Skeletal muscle cell (primary cell): ENCODE measurements at places on chromosomes 7 and 10.

- no peak for DNase-seq
Observed at GRCh38 chr7:879093-879492, 2.7 kb downstream of the GET4 start.

GRCh38 chr10:98467506-98468318 lies 21.0 kb upstream of the HPS1 start:
- peak; percentile 41 for DNase-seq

GRCh38 chr10:73246322-73246645 lies 771 bp downstream of the DNAJC9 start:
- no peak for DNase-seq

DNA sequence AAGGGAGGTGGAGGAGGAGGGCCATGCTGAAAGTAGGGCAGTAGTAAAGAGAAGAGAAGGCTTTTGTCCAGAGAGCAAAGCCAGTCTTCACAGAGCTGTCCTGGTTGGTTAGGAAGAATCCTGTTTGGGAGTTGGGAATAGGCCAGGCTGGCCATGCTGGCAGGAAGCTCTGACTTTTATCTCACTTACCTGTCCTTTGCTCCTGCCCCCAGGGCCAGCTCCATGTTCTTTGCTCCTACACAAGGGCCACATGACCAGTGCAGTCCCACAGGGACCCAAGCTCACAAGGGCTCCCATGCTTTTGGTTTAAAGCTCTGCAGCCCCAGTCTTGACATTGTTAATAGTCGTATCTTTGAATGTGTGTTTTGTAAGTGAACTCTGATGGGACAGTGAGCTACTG lies 161.6 kb upstream of the KMT2E start:
- no peak for DNase-seq

GRCh38 chr10:17685233-17685840 lies 41.4 kb downstream of the STAM start:
- DNase-seq: no peak

GRCh38 chr7:151896486-151896885 lies 19.6 kb upstream of the PRKAG2 start:
- no peak for DNase-seq

- no peak for DNase-seq
Observed at GRCh38 chr10:128211064-128211504, 84.9 kb upstream of the MKI67 start.

- DNase-seq: peak; percentile 16
Observed at GRCh38 chr7:113289140-113289740, 170.9 kb upstream of the SMIM30 start.

GRCh38 chr10:16989826-16990293 lies 139.8 kb downstream of the CUBN start:
- DNase-seq: no peak

GRCh38 chr7:88014581-88014980 lies 80.5 kb downstream of the ADAM22 start:
- DNase-seq: no peak

GRCh38 chr10:25493122-25493893 lies 318.5 kb downstream of the GPR158 start:
- peak; percentile 78 for DNase-seq

- no peak for DNase-seq
Observed at GRCh38 chr10:29970012-29970396, 89.4 kb downstream of the JCAD start.

GRCh38 chr7:102973096-102973802 lies 60.4 kb downstream of the LRRC17 start:
- DNase-seq: no peak

- DNase-seq: no peak
Observed at GRCh38 chr10:653991-654646, 35.3 kb downstream of the DIP2C start.

GRCh38 chr7:22001345-22002004 lies 55.8 kb upstream of the CDCA7L start:
- peak; percentile 35 for DNase-seq

DNA sequence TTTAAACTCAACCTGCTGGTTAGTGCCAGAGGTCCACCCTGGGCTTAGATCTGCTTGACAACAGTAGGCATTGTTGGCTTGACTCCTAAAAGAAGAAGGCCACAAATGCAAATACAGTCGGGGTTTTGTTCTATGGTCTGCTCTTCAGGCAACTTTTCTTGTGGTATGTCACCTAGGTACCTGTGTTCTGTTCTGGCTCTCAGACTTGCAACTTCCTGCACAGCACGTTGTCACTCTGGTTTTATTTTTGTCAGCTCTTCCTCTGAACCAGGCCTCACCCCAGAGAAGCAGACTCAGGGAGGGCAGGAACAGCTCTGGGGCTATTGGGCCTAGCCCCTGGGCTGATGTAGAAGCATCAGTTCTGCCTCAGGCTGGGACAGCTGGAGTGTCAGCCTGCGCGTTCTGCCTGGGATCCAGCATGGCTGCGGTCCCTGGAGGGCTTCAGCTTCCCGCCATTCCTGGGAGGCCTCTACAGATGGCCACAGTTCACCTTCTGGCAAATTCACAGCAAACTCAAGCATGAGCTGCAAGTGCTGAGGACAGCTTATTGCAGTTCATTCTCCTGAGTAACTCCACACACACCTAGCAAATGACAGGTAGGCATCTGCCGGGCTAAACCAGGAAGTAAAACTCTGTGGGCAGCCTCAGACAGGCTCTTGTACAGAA lies 11.0 kb upstream of the PDCD4 start:
- DNase-seq: no peak

- no peak for DNase-seq
Observed at GRCh38 chr7:22194658-22195273, 162.2 kb downstream of the RAPGEF5 start.

DNA sequence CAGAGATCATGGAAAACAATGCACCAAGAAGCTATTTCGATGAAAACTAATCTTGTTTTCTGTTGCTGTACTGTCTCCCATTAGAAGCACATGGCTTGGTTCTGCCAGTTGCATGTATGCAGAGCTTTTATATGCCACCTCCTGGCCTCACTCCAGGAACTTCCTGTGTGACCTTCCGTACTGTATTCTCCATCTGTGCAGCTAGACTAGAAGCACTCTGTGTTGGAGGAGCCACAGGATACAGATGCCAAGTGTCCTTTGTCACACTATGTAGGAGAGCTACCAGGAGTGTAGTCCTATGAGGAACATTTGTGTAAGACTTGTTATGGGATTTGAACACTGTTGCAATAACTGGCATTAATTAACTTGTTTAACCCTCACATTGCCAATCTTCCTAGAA lies 503.5 kb upstream of the TPK1 start:
- no peak for DNase-seq

DNA sequence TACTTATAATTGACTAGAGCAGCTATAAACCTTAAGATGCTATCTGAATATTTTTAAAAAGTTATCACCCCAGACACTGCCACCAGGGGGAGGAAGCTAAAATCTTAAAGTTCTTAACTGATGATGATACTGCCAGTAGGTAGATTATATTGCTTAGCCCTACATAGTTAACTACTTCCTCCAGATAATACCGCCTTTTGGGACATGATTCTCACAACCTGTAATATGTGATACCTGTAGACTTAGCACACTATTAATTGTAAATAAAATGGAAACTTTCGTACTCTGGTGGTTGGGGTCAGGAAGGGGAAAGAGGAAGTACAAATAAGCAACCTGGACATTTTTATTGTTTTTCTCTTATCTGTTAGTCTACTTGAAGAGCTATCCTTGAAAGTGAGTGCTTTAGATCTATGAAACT lies 268.9 kb downstream of the ADK start:
- DNase-seq: no peak

- no peak for DNase-seq
Observed at GRCh38 chr7:49766966-49767365, 6.5 kb upstream of the VWC2 start.

DNA sequence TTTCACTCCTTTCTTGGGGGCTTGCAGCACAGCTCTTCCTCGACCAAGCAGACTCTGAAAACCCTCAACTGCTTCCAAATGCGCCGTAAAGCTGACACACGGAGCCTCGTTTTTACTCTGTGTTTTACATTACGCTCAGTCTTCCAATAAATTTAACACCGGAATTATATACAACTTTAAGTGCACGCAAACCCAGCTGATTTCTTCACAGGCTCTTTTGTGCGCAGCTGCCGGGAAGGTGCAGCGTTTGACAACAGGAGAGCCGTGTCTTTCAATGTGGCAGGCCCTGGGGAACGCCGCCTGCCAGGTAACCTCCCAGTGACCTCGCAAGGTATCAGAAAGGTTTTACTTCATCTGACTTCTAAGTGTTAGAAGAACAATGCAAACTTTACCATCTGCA lies 35.0 kb downstream of the GFRA1 start:
- no peak for DNase-seq

DNA sequence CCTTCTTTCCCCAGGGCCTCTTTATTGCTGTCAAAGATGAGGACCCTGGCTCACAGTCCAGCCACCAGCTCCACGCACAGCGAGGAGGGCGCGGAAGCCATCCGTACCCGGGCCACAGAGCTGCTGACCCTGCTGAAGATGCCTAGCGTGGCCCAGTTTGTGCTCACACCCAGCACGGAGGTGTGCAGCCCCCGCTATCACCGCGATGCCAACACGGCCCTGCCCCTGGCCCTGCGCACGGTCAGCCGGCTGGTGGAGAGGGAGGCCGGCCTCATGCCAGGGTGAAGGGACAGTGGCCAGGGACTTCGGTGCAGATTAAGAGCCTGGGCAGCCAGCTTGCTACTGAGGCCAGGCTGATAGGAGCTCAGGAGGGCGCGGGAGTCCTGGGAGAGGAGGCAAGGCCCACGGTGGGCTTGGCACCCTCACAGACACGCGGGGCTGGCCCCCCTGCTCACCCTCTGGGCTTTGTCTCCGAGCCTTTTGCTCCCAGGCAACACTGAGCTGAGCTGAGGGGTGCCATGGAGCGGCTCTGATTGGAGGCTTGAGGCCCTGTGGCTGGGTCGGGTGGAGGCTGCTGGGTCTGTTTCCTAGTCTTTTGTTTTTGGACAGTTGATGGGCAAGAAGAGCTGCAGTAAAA lies 15.8 kb downstream of the AP5Z1 start:
- no peak for DNase-seq

DNA sequence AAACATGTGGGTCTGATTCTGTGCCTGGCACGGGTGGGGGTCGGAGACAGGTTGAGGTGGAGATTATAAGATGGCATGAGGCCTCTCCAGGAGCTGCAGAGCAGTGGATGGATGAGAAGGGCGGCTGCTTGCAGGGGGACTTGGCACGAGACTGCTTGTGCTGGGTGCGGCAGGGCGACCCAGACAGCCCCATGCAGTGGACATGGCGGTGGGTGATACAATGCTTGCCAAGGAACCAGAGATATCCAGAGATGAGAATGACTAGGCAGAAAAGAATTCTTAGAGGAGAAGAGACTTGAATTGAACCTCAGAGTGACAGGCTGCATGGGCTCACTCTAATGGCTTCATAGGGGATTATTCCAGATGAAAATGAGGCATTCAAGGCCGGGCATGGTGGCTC lies 145.4 kb downstream of the NEURL1 start:
- no peak for DNase-seq

DNA sequence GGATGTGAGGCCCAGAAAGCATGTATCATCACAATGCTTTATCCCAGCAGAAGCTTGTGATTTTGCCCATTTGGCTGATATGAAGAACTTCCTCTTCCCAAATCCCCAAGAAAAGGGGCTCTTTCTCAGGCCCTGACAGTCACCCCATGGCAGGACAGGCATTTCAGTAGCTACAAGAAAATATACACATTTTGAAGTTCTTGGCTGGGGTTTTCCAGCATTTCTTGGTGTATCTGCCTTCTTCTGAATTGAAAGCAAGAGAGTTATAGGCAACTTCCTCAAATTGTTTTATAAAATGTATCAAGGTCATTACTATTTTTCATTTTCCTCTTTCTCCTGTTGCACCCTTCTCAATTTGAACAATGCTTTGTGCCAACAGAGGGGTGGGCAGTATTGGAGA lies 63.3 kb upstream of the PDLIM1 start:
- DNase-seq: no peak

DNA sequence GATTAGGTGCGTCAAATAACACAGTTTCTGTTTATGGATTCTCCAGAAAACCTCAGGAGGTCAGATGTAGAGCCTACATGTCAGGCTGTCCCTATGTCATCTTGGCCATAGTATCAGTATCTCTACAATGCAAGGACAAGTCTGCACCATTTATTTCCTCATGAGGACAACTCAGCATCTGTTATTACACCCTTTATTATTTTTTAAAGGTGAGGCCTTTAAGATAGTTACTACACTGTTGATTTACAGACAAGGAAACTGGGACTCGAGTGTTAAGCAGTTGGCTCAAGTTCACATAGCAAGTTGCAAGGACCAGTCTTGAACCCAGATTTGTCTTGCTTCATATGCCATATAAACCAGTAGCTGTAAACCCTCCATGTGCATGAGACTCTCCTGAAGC lies 23.2 kb upstream of the PPA1 start:
- no peak for DNase-seq

GRCh38 chr7:7327423-7327822 lies 145.1 kb downstream of the C1GALT1 start:
- DNase-seq: no peak

- DNase-seq: no peak
Observed at GRCh38 chr7:106205621-106206222, 79.1 kb downstream of the NAMPT start.

GRCh38 chr7:76048668-76048988 lies 722 bp downstream of the MDH2 start:
- DNase-seq: no peak

- DNase-seq: peak; percentile 67
Observed at GRCh38 chr7:141649865-141650634, 51.9 kb downstream of the DENND11 start.

DNA sequence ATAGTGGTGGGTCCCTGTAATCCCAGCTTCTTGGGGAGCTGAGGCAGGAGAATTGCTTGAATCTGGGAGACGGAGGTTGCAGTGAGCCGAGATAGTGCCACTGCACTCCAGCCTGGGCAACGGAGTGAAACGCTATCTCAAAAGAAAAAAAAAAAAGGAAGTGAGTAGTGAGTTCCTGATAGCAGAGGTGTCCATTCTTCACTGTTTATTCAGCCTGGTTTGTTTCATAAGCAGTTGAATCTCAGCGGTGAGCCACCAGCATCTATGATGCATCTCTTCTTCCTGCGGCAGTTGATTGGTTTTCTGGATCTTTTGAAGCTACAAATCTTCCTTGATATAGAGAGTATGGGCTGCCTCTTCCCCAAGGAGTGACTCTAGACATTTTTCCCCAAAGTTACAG lies 316.1 kb upstream of the MTPN start:
- no peak for DNase-seq
